Mesothelial cell of epicardium (in vitro differentiated cells): ENCODE measurements at places on chromosomes 12 and 14.
A peak's percentile ranks its signal among the peaks of the same experiment; 100 is the strongest.

GRCh38 chr14:56744016-56744415, 66.3 kb downstream of the OTX2 start:
- H3K27ac ChIP-seq: no peak overlapping the region
- H3K27me3 ChIP-seq: no peaks in the 10 kb centered on the region
- DNase-seq: no peak
- H3K36me3 ChIP-seq: no peaks in the 10 kb centered on the region
- no peak overlapping the region for H3K4me3 ChIP-seq

DNA sequence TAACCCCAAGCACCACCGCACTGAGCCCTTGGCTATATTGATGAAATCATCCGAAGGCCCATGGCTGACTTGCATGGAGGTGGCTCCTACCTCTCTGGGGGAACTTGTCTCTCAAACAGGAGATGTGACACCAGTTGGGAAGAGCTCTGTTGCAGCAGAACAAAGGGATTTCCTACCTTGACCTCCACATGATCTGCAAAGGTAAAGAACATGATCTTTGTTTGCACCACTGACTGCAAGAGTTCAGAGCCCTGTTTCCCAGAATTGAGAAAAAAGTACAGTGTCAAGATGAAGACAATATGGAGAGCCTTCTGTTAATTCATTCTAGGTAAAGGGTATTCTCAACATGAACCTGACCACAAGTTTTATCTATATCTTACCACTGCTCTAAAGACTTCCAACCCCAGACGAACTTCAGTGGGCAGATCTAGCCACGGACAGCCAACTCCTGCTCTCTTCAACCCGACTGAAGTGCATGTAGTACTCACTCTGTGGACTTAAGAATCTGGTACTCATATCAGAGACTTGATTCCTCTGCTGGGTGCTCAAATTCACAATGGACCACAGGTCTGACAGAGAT, 32.1 kb downstream of the ZFYVE26 start:
- H3K36me3 ChIP-seq: peaks cover 57% of the 10 kb centered on the region
- no peak for DNase-seq
- no peaks in the 10 kb centered on the region for H3K4me1 ChIP-seq
- no peak overlapping the region for H3K27ac ChIP-seq
- no peak overlapping the region for H3K4me3 ChIP-seq

DNA sequence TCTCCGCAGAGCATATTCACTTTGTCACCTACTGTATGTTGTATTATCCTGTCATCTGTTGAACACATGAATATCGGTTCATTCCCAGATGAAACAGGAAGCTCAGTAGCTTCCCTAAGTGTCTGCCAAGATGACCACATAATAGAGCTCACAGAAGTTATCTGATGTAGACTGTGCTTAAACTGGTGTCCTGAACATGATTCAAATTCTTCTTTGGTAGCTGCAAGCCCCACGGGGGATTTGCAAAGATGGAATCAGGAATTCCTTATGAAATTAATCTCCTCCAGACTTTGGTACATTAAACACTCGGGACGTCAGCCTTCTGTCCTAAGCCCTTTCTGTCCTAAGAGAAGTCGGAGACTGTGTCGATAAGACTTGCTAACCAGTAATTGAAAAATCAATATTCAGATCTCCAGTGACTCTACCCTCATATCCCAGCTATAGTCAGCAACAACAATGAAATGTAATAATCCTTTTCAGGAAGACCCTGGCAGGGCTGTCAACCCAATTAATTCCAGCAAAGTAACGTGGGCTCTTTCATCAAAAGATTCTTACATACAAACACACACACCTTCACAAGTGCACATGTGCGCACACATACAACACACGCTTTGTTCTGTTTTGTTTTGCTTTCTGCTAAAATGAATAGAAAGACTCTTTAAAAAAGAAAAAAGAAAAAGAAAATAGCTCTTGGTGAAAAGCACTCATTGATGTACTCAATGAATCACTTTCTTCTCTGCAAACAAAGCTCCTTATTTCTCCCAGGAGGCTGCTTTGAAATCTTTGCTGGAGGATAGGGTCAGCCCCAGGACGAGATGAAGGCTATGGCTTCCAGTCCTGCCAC, 127.2 kb downstream of the RIMBP2 start:
- no peaks in the 10 kb centered on the region for H3K4me1 ChIP-seq
- no peak for DNase-seq
- no peak overlapping the region for H3K4me3 ChIP-seq
- no peaks in the 10 kb centered on the region for H3K36me3 ChIP-seq
- peaks cover 10% of the 10 kb centered on the region for H3K27me3 ChIP-seq

- DNase-seq: no peak
- H3K4me3 ChIP-seq: no peak overlapping the region
- H3K36me3 ChIP-seq: no peaks in the 10 kb centered on the region
- no peaks in the 10 kb centered on the region for H3K4me1 ChIP-seq
- no peak overlapping the region for H3K27ac ChIP-seq
Measured at GRCh38 chr12:112599871-112600270, 181.1 kb downstream of the PTPN11 start.

- peak overlapping the region; percentile 6 for H3K27ac ChIP-seq
- H3K36me3 ChIP-seq: no peaks in the 10 kb centered on the region
- H3K4me3 ChIP-seq: peak overlapping the region; percentile 60
- H3K27me3 ChIP-seq: no peaks in the 10 kb centered on the region
- H3K4me1 ChIP-seq: peaks cover 30% of the 10 kb centered on the region
Measured at GRCh38 chr14:103871596-103872480, 24.5 kb upstream of the PPP1R13B start.

GRCh38 chr12:77847060-77847541, 16.4 kb downstream of the NAV3 start:
- H3K27ac ChIP-seq: peak overlapping the region; percentile 78
- no peak overlapping the region for H3K4me3 ChIP-seq
- DNase-seq: no peak
- peaks cover 44% of the 10 kb centered on the region for H3K4me1 ChIP-seq

DNA sequence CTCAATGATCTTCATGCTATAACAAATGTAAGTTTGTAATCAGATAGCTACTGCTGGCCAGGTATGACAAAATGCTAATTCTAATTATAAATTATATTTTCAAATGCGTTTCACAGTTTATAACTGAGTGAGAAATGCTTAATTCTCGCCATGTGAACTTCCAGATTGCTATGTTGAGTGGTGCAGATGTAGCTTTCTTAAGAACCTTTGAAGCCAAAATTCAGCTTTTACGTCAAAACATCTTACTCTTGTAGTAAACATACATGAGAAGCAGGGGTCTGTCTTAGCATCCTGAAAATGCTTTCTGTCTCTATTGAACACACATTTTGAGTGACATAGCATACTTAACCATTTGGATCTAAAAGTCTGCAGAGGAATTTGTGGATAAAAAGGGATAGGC, 176.5 kb upstream of the PRICKLE1 start:
- DNase-seq: no peak
- H3K27me3 ChIP-seq: no peaks in the 10 kb centered on the region
- H3K4me1 ChIP-seq: peaks cover 12% of the 10 kb centered on the region

DNA sequence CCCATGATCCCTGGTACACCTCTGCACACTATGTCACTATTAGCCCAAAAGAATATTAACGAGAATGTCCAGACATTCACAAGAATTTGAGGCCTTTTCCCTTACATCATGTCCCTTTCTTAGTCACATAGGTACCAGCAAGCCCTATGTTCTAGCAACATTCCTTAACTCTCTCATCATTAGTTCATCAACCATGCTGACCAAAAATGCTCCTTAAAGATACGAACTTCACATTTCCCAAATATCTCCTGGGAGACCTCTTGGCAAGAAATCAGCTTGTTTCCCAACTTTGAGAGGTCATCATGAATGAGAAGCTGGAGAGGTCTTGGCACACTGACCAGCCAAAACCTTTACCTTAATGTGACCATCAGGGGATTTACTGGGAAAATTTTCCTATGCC, 4.6 kb downstream of the SALL2 start:
- no peak overlapping the region for H3K4me3 ChIP-seq
- DNase-seq: no peak
- peaks cover 32% of the 10 kb centered on the region for H3K36me3 ChIP-seq

DNA sequence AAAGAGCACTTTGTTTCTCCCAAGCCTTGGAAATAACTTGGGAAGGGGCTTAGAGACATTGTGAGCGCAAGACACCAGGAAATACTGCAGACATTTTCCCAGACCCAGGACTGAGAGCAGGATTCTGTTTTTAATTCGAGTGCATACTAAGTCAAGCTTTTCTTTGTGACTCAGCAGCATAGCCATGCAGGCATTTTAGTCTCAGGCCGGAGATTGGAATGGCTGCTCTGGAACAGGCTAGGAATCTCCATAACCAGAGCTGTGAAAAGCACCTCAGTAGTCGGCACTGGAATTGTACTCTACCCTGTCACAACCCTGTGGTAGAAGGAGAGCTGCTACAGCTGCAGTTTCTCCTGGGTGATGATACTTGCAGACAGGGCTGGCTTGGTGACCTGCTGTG, 28.9 kb upstream of the GARIN6 start:
- DNase-seq: no peak
- no peak overlapping the region for H3K4me3 ChIP-seq
- peaks cover 4% of the 10 kb centered on the region for H3K36me3 ChIP-seq
- no peaks in the 10 kb centered on the region for H3K4me1 ChIP-seq

- no peak overlapping the region for H3K27ac ChIP-seq
- H3K4me3 ChIP-seq: no peak overlapping the region
- no peaks in the 10 kb centered on the region for H3K36me3 ChIP-seq
- DNase-seq: no peak
- peaks cover 7% of the 10 kb centered on the region for H3K27me3 ChIP-seq
Measured at GRCh38 chr14:36716614-36717184, 55.0 kb downstream of the PAX9 start.

DNA sequence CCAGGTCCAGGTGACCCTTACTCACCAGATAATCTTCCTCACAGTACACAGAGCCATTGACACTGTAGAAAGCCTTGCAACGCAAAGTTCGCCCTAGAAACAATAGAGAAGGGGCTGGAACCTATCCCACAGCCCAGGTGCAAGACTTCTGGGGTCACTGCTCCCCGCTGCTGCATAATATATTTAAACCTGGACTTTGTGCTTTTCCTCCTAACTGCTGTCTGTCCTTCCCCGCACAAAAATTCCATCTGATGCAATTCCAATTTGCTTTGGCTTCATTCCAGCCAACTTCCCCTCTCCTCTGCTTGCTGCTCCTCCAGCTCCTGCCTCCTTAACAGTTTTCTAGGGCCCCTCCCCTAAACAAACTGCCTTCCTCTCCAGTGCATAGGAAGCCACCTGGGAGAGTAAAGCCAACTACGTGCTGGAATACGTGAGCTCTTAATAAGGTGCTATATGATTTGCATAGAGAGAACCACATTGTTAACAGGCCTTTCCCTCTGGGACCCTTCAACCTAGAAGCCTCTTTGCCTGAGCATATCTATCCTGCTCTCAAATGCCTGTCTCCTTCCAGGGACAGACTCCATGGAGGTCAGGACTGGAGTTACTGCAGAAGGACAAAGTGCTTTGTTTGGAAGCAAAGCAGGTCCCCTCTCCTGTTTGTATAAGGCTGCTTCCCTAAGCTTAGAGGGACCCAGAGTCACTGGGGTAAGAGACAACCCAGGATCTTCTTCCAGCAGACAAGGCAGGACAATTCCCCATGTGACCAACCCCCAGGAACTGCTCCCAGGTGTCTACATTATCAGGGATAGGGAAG, 5.5 kb downstream of the AJUBA start:
- peaks cover 52% of the 10 kb centered on the region for H3K4me1 ChIP-seq
- H3K27me3 ChIP-seq: no peaks in the 10 kb centered on the region
- H3K36me3 ChIP-seq: peaks cover 26% of the 10 kb centered on the region
- H3K4me3 ChIP-seq: peak overlapping the region; percentile 46
- H3K27ac ChIP-seq: peak overlapping the region; percentile 100

- no peak overlapping the region for H3K27ac ChIP-seq
- H3K4me3 ChIP-seq: no peak overlapping the region
- H3K27me3 ChIP-seq: no peaks in the 10 kb centered on the region
- H3K36me3 ChIP-seq: no peaks in the 10 kb centered on the region
- no peak for DNase-seq
Measured at GRCh38 chr12:59723520-59723919, 127.7 kb downstream of the SLC16A7 start.

GRCh38 chr12:13242936-13243335, 46.4 kb downstream of the EMP1 start:
- H3K4me1 ChIP-seq: peaks cover 6% of the 10 kb centered on the region
- H3K27ac ChIP-seq: no peak overlapping the region
- DNase-seq: no peak
- H3K27me3 ChIP-seq: no peaks in the 10 kb centered on the region
- H3K36me3 ChIP-seq: no peaks in the 10 kb centered on the region
- no peak overlapping the region for H3K4me3 ChIP-seq

DNA sequence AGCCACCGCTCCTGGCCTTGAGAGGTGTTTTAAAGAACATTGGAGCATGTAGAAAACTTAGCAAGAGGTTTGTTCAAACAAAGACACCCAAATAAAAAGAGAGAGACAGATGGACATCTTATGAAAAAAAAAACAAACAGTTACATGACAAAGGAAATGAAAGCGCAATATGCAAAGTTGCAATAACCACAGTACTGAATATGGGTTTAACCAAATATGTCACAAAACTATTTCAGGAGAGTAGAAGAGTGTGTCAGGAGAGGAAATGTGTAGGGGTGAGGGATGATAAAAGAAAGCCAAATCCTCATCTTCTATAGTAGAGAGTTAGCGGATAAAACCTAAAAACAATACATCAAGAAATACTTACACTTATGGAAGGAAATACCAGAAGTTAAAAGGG, 98.4 kb downstream of the GTF2A1 start:
- H3K27ac ChIP-seq: no peak overlapping the region
- H3K27me3 ChIP-seq: peaks cover 4% of the 10 kb centered on the region
- DNase-seq: no peak

DNA sequence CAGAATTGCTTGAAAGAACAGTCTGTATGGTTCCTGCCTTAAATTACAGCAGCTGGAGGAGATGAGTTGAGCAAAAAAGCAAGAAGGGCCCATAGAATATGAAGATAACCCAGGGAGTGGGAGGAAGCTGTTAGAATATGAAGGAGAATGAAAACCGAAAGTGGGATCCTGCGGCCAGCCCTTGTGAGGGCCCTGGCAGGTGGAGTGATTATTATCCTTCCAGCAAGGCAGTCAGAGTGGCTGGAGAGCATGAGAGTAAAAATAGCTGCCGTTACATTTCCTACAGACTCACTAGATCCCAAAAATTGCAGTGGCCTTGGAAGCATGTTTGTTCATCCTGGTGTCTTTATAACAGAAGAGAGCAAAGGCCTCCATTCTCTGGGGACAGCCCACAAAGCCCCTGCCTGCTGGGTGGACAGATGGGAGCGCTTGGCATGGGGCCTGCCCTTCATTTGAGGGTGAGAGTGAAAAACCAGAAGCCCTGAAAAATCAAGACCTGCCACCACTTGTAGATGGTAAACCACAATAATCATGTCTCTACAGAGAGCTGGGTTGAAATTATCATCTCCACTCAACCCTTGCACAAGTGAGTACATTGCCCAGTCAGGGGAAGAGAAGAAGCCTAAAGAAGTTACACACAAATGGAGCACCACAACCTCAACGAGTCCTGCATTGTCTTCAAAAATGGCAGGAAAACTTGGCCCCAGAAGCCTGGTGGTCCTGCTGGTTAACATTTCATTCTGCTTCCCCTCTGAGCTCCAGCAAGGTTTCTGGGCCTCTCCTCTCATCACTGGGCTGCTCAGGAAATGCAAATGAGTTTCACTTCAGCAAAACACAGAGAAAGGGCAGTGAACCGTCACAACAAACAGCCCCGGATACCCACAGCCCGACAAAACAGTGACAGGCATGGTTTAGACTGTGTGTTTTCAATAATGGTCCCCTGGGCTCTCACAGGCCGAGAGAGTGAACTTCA, 20.5 kb downstream of the ZDHHC22 start:
- peaks cover 4% of the 10 kb centered on the region for H3K36me3 ChIP-seq
- peaks cover 14% of the 10 kb centered on the region for H3K4me1 ChIP-seq
- no peak for DNase-seq
